ENCODE measurements at places on chromosomes 4 and X.

DNA sequence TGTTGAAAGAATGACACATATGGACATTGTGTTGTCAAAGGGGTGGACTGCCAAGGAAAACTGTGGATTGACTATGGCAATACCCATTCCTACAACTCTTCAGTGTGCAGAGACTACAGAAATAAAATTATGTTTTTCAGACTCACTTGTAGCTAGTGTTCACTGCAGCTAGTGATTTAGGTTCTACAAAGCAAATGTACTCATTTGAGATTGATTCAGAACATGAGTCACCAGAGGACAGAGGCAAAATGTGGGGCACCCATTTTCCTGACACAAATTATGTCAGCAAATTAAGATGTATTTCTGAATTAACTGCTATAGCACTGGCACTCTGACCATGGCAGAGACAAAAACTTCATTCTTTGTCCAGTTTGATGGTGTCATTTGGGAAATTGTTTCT is 40.7 kb downstream of the SPCS3 start:
- no peak for DNase-seq

- DNase-seq: no peak
These were observed 610.4 kb downstream of the BCOR start for GRCh38 chrX:39487166-39487968.

DNA sequence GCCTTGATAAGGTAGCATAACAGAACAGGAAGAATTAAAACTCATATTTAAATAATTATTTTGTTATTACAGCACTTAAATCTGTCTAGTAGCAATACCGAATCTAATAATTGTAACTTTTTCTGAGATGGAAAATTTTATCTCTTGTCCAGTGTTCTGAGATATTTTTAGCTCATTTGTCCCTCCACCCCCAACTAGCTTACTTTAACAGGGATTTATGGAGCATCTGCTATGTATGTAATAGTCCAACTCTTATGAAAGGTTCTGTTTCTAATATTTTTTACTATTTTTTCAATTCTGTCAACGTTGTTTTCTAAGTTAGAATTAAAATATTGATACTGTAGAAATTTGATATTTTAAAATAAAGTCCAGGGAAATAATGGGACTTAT is 38.2 kb upstream of the NUDT6 start:
- no peak for DNase-seq

GRCh38 chr4:153936121-153936520 is 147.2 kb upstream of the SFRP2 start:
- no peak for DNase-seq

DNA sequence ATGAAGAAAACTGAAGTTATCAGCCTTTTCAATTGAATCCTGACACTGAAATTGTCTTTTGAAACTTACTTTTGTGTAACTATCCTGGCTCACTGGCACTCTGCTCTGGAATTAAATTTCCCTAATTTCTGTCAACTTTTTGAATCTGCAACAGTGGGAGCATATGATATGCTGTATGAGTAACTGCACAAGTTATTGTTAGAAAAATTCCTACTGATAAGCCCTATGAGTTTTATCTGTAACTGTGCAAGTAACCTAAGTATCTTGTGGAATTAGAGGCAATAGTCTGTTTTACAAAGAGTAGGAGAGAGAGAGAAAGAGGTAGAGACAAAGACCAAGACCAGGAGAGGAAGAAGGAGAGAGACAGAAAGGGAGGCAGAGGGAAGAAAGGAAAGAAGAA is 9.2 kb upstream of the HPGD start:
- no peak for DNase-seq

- DNase-seq: no peak
These were observed 3.5 kb downstream of the ZAR1 start for GRCh38 chr4:48493452-48494100.

DNA sequence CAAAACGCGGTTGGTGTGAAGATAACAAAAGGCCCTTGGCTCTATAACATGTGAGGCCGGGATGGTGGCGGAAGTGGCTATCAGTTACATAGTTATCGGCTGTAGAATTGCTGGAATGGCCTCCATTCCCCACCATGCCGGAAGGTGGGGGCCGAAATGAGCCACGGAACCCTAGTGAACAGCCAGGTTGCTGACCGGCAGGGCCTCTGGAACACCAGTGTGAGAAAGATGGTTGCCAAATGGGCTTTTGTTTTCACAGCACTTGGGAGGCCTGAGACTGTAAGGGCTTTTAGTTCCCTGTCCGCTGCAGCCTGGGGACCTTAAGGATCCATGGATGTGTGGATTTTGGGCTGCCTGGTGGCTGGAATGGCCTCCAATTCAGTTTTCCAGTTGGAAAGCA is 23.3 kb upstream of the ARX start:
- DNase-seq: no peak

GRCh38 chr4:92305148-92305877 is 1.5 kb downstream of the GRID2 start:
- DNase-seq: no peak
